Large intestine (tissue), 12 donors: ENCODE measurements at places on chromosomes 12 and 14.

GRCh38 chr12:119204671-119205285 is 26.0 kb downstream of the HSPB8 start:
- H3K27ac ChIP-seq, result no peak overlapping the region
- H3K4me1 ChIP-seq, result no peaks in the 10 kb centered on the region
- no peaks in the 10 kb centered on the region for H3K36me3 ChIP-seq
- no peak overlapping the region for H3K4me3 ChIP-seq
- no peak for DNase-seq

- H3K4me3 ChIP-seq, result no peak overlapping the region
- H3K4me1 ChIP-seq, result peaks cover 78% of the 10 kb centered on the region
- H3K27ac ChIP-seq, result peak overlapping the region; percentile 97
- no peaks in the 10 kb centered on the region for H3K36me3 ChIP-seq
- no peak for DNase-seq
Measured at GRCh38 chr14:73750531-73750901, 36.3 kb upstream of the PNMA1 start.

DNA sequence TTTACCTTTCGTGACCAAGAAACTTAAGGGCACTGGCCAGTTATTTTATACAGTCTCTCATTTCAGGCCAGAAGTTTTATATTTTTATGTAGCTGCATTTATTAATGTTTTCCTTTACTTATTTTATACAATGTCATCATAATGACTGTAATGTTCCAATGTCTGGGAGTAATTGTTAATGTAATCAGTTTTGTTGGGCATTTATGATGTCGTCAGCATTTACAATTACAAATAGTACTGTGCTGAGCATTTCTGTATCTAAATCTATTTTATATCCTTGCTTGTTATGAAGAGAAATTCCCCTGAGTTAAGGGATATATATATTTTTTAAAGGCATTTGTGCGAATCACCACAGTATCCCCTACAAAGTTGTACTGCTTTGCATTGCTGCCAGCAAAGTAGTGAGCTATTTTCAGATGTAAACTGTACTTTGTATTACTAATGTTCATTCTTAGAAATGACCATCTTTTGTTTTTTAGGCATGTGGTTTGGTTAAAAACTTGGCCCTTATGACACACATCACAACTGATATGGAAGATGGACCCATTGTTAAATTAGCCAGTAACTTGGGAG is 74.4 kb downstream of the POLR3B start:
- H3K4me1 ChIP-seq, result no peaks in the 10 kb centered on the region
- DNase-seq, result no peak
- peaks cover 9% of the 10 kb centered on the region for H3K36me3 ChIP-seq
- H3K27me3 ChIP-seq, result no peaks in the 10 kb centered on the region
- no peak overlapping the region for H3K4me3 ChIP-seq

DNA sequence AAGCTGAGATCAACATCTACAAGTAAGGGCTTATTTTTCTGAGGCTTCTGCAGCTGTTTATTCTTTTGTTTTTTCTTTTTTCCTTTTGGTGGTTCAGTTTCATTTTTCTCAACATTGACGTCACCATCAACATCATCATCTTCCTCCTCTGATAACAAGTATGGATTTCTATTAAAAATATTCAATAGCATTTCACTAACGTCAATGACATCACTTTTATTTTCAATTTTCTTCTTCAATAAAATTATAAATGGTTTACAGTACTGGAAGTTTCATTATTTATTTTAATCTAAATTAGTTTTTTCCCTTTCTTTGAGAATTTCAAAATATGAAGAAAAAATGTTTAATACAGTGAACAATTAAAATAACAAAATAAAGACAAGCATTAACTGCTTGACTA is 23.9 kb downstream of the NEMF start:
- H3K27ac ChIP-seq, result no peak overlapping the region

DNA sequence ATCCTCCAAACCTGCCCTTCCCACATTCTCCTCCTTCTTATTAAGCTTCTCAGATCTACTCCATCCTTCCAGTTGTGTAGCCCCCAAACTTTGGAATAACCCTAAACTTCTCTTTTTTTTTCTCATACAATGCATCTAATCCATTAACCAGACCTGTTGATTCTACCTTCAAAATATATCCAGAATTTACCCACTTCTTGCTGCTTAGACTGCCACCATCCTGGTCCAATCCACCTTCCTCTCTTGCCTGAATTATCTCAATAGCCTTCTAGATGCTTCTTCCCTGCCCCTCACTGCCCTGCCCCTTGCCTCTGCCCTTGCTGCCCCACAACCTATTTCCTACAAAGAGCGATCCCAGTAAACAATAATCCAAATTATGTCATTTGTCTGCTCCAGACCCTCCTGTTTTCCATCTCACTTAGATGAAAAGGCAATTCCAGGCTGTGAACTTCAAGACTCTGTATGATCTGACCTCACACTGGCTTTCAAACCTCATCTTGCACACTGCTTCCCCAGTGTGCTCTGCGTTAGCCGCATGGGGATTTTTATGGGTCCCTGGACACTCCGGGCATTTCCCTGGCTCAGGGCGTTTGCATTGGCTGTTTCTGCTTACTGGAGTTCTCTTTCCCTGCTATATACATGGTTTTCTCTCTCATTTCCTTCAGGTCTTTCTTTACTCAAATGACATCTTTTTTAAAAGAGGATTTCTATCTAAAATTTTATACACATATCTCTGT is 42.6 kb upstream of the HIF1A start:
- H3K4me1 ChIP-seq, result no peaks in the 10 kb centered on the region
- H3K36me3 ChIP-seq, result no peaks in the 10 kb centered on the region
- H3K27ac ChIP-seq, result no peak overlapping the region
- H3K4me3 ChIP-seq, result no peak overlapping the region
- DNase-seq, result no peak
- peaks cover 7% of the 10 kb centered on the region for H3K27me3 ChIP-seq

DNA sequence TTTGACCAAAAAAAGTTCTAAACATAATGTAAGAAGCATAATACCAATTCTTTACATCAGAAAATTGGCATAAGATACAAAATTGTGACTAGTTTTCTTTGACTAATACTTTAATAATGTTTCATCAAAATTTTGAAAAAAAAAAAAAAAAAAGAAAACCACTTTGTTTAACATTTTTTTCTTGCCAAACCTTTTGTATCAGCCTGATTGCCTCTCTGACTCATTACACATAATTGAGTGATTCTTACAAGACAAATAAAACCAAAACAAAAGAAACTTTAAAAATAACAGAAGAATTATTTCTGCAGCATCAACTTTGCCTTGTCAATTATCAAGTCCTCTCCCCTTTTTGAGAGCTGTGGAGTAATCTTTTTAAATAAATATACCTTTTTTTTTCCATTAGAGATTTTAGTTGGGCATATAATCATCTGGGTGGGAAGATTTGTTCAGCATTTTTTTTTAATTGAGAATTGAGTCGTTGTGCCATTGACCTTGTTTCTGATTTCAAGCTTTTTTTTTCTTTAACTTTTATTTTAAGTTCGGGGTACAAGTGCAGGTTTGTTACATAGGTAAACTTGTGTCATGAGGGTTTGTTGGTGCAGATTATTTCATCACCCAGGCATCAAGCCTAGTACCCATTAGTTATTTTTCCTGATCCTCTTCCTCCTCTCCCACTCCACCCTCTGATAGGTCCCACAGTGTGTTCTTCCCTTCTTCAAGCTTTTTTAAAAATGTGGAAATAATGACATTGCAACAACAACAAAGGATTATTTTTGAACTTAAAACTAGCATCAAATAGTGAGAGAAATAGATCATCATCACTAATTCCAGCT is 45.8 kb upstream of the HMGA2 start:
- H3K4me3 ChIP-seq, result no peak overlapping the region
- no peaks in the 10 kb centered on the region for H3K4me1 ChIP-seq
- H3K36me3 ChIP-seq, result no peaks in the 10 kb centered on the region
- H3K27me3 ChIP-seq, result no peaks in the 10 kb centered on the region
- DNase-seq, result no peak
- no peak overlapping the region for H3K27ac ChIP-seq

DNA sequence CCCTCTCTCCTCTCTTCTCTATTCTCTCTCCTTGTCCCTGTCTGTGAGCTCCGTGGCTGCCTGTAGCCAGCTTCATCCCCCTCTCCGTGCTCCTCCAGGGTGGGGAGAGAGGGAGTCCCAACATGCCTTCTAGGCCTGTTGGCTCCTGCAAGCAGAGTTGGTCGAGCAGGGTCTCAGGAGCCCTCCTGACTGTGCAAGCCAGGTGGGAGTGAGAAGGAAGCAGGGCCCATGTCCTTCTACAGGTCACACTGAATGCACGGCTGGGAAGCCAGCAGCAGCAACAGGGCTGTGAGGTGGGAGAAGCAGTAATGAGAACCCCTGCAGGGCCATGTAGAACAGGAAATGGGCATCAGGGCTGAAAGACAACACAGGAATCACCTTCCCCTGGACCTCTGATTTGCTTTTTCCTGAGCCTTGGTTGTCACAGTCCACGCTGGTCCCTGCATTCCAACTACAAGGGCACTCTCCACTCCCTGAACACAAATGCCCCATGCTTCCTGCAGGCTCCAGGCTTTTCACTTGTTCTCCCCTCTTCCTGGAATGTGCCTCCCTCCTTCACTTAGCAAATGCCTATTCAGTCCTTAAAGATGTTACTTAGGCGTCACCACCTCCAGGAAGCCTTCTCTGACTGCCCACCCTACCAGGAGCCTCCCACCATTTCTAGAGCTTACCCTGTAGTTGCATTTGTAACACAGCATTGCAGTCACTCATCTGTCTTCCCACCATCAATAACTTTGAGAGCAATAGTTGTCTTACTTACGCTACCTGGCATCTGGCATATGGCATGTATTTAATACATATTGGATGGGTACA is 51.2 kb downstream of the TSPAN11 start:
- H3K4me3 ChIP-seq, result no peak overlapping the region
- no peaks in the 10 kb centered on the region for H3K4me1 ChIP-seq
- no peak for DNase-seq
- H3K27ac ChIP-seq, result no peak overlapping the region
- H3K36me3 ChIP-seq, result no peaks in the 10 kb centered on the region
